ENCODE measurements at places on chromosomes 4 and X.

DNA sequence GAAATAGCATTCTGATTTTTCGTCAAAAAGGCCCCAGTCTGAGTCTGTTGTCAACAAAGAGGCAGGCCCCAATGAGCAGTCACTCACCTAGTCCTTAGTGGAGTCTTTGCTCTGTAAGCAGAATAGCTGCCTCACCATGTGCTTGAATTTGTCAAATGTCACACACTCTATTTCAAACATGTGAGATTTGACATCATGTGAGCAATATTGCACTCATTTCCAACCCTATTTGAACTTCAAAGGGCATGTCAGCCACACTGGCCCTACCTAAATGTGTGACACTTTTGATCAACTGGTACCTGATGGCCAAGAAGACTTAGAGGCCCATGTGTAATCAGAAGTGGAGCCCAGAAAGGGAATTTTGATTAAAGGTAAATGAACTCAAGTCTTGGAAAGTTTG lies 59.4 kb upstream of the PLAC1 start:
- DNase-seq = no peak

GRCh38 chr4:100118181-100118580 lies 72.1 kb downstream of the DDIT4L start:
- DNase-seq = no peak

- no peak for DNase-seq
Observed at GRCh38 chr4:108078024-108078733, 88.5 kb downstream of the HADH start.

DNA sequence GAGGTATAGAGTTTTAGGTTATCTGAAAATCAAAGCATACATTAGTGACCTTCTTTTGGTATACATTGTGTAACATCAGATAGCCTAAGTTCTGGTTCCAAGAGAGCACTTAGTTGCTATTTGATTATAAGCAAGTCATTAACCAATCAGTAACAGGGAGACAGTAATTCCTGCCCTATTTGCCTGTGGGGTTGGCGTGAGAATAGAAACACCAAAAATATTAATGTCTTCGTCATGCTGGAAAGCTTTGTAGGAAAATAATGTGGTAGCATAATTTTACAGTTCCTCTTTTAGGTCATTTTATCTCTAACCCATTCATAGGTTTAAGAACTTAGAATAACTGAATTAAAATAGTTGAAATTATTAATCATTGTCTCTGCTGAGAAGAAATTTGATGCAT lies 37.8 kb downstream of the NPNT start:
- DNase-seq = no peak

DNA sequence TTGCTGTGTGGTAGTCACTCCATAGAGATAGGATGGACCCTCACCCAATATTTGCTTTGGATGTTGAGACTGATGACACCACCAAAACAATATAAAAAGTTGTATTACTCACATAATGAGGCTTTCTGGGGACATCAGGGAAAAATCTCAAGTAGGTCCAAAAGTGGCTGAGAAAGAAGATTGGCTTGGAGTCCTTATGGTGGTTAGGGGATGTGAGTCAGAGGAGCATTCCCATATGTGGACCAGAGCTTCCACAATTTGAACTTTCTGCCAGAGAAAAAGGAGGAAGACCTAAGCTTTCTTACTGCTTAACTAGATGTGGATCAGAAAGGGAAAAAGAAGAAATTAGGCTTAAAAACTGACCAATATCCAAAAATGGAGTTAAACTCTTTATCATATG lies 460.5 kb downstream of the SH3BGRL start:
- DNase-seq = no peak

DNA sequence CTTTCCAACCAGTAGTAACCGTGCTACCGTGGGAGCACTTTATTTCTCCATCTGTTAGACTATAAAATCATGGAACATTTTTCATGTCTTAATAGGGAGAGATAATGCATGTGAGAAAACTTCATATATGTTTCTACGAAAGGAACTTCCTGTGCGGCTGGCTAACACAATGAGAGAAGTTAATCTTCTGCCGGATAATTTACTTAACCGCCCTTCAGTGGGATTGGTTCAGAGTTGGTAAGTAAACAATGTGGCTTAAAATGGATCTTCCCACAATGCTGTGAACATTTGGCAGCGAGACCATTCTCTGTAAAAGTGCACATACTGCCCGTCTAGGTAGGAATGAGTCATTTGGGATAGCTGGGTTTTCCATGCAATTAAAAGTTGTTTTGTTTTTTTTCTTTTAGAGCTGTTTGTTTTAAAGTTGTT lies 29.6 kb downstream of the PDK3 start:
- DNase-seq = no peak

DNA sequence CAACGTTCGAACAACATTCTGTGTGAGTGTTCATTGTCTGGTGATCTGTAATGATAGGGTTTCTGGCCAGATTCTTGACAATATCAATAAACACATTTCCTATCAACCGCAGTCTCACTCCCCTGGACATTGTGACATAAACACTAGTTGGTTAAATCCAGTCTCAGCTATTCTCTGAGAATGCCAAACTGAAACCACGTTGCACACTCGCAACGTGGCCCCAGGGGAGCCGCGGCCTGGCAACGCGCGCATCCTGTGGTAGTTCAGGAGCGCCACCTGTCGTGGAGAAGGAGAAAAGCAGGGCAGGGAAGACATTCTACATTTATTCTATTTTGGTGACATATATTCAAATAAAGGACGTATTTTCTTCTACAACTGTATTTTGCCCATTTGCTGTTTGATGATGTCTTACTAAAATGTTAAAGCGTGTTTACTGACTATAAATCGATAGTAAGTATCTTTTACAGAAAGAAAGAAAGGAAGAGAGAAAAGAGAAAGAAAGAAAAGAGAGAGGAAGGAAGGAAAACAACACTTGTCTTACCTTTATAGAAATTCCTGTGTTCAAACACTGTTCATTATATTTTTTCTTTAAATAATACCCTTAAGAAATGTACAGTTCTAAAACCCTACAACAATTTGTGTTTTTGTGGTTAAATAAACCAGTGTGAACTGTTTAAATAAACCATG lies 738.3 kb upstream of the FRG1 start:
- peak; percentile 0 for DNase-seq

- no peak for DNase-seq
Observed at GRCh38 chr4:54942721-54943120, 182.7 kb downstream of the KDR start.

GRCh38 chrX:115595049-115595448 lies 34.1 kb downstream of the PLS3 start:
- no peak for DNase-seq

DNA sequence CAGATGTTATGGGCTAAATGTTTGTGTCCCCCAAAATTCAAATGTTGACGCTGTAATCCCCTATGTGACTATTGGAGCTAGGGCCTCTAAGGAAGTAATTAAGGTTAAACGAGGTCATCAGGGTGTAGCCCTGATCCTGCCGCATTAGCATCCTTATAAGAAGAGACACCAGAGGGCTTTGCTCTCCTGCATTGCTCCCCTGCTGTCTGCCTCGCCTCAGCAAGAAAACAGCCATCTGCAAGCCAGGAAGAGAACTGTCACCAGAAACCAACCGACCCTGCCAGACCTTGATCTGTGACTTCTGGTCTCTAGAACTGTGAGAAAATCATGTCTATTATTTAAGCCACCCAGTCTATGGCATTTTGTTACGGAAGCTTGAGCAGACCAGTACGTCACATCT lies 331.9 kb downstream of the DCTD start:
- no peak for DNase-seq

GRCh38 chr4:138751309-138751708 lies 264.3 kb upstream of the NOCT start:
- DNase-seq = no peak

DNA sequence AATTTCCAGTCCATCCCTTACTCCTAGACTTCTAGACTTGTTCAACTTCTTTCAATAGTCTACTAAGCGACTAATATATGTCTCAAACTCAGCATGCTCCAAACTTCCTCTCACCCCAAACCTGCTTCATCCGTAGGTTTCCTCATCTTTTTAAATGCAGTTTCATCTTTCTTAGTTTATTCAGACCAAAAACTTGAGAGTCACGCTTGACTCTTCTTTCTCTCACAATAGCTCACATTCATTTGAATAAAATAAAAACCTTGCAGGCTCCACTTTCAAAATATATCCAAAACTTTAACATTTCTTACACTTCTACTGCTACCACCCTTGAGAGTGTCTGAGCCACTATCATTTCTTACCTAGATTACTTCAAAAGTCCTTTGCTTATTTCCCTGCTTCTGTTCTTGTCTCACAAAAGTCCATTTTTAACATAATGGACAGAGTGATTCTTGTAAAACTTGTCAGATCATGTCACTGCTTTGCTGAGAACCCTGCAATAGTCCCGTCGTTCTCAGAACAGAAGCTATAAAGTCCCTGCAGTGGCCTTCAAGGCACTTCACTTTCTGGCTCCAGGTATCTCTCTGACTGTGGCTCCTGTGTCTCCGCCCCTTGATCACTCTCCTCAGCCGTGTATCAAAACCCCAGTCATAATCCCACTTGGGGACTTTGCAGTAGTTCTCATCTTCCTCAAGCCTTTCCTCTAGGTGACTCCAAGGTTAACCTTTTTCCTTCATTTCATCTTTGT lies 167.6 kb downstream of the ARHGAP24 start:
- no peak for DNase-seq

DNA sequence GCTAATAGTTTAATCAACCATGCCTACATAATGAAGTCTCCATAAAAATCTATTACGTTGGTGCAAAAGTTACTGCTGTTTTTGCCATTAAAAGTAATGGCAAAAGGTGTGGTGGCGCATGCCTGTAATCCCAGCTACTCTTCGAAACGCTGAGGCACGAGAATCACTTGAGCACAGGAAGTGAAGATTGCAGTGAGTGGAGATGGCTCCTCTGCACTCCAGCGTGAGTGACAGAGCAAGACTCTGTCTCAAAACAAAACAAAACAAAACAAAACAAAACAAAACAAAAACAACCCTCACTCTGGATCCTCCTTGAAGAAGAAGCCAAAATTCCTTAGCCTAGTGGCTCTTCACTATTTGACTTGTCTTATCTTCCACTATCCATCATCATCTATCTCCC lies 78.0 kb downstream of the MSN start:
- no peak for DNase-seq

GRCh38 chr4:36568575-36568974 lies 287.2 kb downstream of the DTHD1 start:
- no peak for DNase-seq

DNA sequence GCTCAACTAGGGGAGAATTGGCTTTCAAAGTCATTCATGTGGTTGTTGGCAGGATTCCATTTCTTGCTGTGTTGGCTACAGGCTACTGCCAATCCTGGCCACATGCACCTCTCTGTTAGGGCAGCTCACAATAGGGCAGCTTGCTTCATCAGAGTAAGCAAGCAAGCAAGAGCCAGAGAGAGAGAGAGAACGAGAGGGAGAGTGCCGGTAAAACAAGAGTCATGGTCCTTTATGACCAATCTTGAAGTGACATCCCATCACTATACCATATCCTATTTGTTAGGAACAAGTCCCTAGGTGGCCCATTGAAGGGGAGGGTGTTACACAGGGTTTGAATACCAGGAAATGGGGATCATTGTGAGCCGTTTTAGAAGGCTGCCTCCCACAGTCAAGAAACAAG lies 33.0 kb upstream of the TLR2 start:
- no peak for DNase-seq

GRCh38 chr4:3880615-3881120 lies 114.5 kb downstream of the ADRA2C start:
- peak; percentile 43 for DNase-seq

DNA sequence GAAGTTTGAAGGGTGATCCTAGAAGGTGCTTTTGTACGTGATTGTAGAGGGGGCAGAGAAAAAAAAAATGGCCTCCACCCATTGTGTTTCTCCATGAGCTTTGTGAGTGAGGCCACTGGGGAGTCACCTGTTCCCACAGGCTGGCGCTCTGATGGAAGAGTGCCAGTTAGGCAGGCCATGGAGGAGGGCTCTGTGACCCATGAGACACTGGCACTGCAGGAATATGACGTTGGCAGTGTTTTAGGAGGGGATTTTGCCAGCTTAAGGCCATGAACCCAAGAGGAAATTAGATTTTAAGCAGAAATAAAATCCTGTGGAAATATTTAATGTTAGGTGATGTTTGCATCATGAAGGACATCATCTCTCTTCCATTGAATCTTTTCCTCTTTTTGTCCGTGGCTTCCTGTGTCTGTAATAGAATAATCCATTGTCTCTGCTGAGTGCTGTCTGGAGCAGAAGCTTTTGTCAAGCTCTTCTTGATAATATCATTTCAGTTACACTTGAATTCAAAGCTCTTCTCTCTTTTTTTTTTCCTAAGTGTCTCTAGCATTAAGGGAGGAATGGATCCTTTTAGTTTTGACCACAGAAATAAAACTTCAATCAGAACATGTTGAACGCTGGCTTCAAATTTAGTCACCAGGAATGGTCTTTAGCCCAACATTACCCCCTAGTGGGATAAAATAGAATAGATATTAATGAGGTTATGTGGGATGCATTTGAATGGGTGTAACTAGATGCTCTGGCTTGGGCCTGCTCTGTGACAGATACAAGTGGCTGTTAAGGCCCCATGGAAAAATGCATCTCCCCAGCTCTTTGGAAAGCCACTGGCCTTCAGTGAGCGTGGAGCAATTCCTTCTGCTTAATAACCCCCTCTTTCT lies 41.0 kb upstream of the UCP1 start:
- no peak for DNase-seq

- no peak for DNase-seq
Observed at GRCh38 chrX:50877310-50877709, 33.2 kb upstream of the BMP15 start.
